ENCODE measurements at places on chromosomes 7 and 10.

- H3K27me3 ChIP-seq, result peaks cover 40% of the 10 kb centered on the region
- H3K36me3 ChIP-seq, result no peaks in the 10 kb centered on the region
- DNase-seq, result no peak
- H3K4me1 ChIP-seq, result peaks cover 7% of the 10 kb centered on the region
Measured at GRCh38 chr7:151166629-151167196, 781 bp downstream of the GBX1 start.

DNA sequence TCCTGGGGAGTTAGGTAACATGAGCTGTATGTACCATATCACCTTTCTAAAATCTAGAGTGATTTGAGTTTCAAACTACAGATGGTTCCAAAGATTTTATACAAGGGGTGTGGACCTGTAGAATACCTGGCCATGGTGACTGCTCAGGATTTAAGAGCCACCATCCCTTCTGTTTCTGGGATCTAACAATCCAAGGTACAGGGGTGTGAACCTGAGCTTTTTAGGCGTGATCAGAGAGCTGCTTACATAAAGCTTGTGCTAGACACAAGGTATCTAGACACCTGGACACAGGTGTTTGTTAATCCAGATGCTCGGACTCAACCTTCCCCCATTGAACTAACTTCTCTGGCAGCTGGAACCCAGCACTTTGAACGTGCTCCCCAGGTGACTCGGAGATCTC lies 516.4 kb downstream of the RPS24 start:
- DNase-seq, result no peak
- no peaks in the 10 kb centered on the region for H3K36me3 ChIP-seq
- no peaks in the 10 kb centered on the region for H3K4me1 ChIP-seq

DNA sequence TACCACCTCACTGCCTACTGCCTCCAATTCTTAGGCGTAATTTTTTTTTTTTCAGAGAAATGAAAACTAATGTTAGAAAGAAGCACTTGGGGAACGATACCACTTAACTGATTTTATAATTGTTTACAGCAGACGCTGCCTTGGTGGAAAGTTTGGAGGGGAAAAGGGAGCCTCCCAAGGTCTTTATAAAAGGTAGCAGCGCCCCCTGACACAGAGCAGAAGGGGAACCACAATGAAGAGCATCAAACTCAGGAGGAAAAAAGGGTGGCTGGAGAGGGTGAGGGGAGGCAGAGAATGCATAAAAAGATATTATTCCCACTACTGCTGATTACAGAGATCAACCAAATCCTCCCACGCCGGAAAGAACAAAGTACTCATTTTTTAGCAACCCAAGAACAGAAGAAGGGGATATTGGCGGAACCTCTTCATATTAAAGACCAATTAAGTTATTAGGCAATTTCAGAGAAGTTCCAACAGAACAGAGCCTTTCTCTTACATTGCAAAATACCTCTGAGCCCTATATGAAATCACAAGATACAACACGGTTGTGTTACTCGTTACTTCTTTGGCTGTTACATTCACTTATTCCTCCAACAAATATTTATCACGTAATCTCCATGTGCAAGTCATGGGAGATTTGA lies 135.8 kb downstream of the TEX36 start:
- H3K27me3 ChIP-seq, result no peaks in the 10 kb centered on the region
- DNase-seq, result no peak
- no peak overlapping the region for H3K27ac ChIP-seq
- H3K36me3 ChIP-seq, result no peaks in the 10 kb centered on the region
- no peaks in the 10 kb centered on the region for H3K4me1 ChIP-seq

DNA sequence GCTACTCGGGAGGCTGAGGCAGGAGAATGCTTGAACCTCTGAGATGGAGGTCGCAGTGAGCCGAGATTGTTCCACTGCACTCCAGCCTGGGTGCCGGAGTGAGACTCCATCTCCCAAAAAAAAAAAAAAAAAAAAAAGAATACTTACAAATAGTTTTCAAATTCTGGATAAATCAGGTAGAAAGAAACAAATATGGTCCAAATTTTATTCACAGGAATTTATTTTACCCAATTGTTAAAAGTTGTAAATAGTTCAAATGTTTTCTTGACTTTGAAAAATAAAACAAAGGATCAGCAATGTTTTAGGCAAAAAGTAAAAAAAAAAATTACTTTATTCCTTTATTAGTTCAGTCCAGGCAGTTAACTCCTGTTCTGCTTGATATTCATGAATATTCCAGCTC lies 172.9 kb upstream of the NAMPT start:
- H3K27ac ChIP-seq, result no peak overlapping the region
- no peak for DNase-seq
- H3K4me1 ChIP-seq, result no peaks in the 10 kb centered on the region
- no peaks in the 10 kb centered on the region for H3K27me3 ChIP-seq
- no peak overlapping the region for H3K4me3 ChIP-seq

- H3K4me3 ChIP-seq, result no peak overlapping the region
- no peak for DNase-seq
- H3K27me3 ChIP-seq, result no peaks in the 10 kb centered on the region
- no peaks in the 10 kb centered on the region for H3K4me1 ChIP-seq
- H3K27ac ChIP-seq, result no peak overlapping the region
Measured at GRCh38 chr7:61111-61510, 131.3 kb upstream of the FAM20C start.

- no peaks in the 10 kb centered on the region for H3K36me3 ChIP-seq
- H3K4me3 ChIP-seq, result no peak overlapping the region
- H3K27ac ChIP-seq, result no peak overlapping the region
- peaks cover 53% of the 10 kb centered on the region for H3K27me3 ChIP-seq
- H3K4me1 ChIP-seq, result no peaks in the 10 kb centered on the region
Measured at GRCh38 chr10:79401015-79401921, 44.2 kb downstream of the ZCCHC24 start.

GRCh38 chr10:70575874-70576802 lies 26.4 kb downstream of the PRF1 start:
- peaks cover 41% of the 10 kb centered on the region for H3K27me3 ChIP-seq
- no peak overlapping the region for H3K4me3 ChIP-seq
- H3K27ac ChIP-seq, result peak overlapping the region; percentile 29
- H3K4me1 ChIP-seq, result peaks cover 49% of the 10 kb centered on the region
- DNase-seq, result no peak

- no peak for DNase-seq
- no peak overlapping the region for H3K4me3 ChIP-seq
- no peaks in the 10 kb centered on the region for H3K36me3 ChIP-seq
- no peaks in the 10 kb centered on the region for H3K4me1 ChIP-seq
- H3K27ac ChIP-seq, result no peak overlapping the region
Measured at GRCh38 chr7:27576360-27576944, 86.2 kb downstream of the HIBADH start.

DNA sequence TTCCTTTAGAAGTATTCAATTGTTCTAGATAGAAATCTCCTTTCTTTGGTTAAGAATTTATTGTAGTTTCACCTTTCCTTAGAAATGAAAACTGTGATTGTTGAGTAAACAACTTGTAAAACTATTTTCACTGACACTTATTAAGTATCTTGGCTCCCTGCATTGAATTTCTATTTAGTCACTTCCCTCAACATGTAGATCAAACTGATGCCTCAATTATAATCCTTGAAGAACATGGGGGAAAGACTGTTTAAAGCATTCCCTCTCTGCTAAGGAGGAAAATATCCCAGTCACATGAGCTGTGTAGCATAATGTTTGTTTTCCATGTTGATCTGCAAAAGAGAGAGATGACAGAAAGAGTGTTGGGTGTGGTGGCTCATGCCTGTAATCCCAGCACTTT lies 99.7 kb downstream of the PDE1C start:
- DNase-seq, result no peak
- H3K4me1 ChIP-seq, result no peaks in the 10 kb centered on the region
- H3K27me3 ChIP-seq, result no peaks in the 10 kb centered on the region
